ENCODE measurements at places on chromosomes 12 and 14. TPM values are rescaled to one million over a fixed set of nuclear protein-coding genes. Genes with fewer than 3 reads are reported as not detected.

DNA sequence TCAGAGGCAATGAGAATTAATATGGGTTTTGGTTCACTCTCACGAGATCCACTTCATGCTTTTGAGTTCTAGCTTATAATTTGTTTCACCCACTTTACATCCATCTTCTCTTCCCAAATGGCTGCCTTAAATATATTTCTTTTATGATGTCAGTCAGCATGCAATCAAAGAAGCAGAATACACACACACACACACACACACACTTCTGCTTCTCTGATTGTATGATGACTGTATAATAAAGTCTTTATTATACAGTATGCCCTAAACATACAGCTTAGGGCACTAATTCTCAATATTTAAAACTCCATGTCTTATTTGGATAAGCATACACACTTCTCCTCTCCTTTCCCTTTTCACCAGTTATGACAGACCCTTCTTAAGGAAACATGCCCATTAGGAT lies 6.7 kb upstream of the ETV6 start:
- no peak for DNase-seq

DNA sequence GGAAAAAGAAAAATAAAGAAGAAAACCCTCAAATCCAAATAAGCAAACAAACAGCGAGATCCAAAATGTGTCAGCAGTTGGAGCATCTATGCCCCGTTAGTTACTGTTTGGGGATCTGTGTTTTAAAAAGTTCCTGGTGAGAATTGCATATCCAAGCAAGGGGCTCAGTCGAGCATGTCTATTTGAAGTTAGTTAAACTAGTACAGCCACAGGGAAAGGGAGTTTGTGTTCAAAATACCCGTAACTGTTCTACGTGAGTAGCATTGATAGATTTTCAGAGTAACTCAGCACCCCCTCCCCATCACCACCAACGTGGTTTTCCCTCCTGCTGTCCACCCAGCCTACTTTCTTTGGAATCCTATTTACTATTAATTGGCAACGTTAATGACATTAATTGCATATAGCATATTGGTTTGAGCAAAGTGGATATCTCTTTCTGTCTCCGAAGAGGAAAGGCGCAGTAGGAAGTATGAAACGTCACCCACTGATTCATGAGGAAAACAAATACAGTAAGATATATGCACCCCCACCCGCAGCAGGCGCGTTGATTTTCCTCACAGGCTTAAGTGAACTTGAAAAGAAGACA lies 1.5 kb downstream of the NPAS3 start:
- DNase-seq, result no peak

GRCh38 chr12:23771240-23771949 lies 178.1 kb downstream of the SOX5 start:
- DNase-seq, result no peak

DNA sequence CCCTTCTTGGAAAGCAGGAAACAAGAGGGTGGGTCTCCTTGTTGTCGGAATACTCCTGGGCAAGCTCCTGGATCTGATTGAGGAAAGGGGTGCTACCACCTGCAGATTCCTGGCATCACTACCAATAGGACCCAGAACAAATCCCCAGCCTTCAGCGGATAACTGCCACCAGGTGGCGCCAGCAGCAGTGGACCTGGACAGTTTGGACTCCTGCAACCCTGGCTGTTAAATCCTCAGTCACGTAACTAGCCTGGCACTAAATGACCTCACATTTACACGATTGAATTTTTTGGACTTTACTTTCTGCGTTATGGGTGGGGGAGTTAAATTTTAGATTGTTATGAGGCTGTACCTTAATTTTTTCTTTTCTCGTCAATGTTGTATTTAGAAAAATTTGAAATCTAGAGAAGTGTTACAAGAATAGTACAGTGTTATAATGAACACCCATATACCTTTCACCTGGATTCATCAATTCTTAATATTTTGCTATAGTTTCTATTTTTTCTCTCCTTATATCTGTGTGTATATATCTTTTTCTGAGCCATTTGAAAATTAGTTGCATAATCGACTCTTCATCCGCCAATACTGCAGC lies 95.6 kb downstream of the GAS2L3 start:
- peak; percentile 62 for DNase-seq

Gene CFAP54
- 0.86 TPM for total RNA-seq

GRCh38 chr12:68538726-68539614 lies 71.7 kb upstream of the RAP1B start:
- peak; percentile 21 for DNase-seq

Gene IFNG-AS1
- total RNA-seq, result not detected
